ENCODE measurements at places on chromosomes 12 and 14.

DNA sequence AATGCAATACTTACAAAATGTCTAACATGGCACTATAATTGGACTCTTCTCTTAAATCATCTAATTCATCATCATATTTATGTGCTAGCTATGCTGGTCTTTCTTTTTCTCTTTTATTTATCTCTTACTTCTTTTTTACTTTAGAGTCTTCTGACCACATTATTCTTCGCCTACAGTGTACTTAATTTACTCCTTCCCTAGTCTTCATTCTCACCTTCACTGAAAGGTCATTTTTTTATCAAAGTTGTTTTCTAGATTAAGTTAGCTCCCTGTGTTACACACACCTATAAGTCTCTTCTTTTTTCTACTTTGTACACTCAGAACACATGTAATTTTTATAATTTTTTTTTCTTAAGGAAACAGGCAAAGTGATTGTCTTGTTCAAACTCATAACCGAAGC, 1351.2 kb downstream of the FSCB start:
- no peak for DNase-seq

DNA sequence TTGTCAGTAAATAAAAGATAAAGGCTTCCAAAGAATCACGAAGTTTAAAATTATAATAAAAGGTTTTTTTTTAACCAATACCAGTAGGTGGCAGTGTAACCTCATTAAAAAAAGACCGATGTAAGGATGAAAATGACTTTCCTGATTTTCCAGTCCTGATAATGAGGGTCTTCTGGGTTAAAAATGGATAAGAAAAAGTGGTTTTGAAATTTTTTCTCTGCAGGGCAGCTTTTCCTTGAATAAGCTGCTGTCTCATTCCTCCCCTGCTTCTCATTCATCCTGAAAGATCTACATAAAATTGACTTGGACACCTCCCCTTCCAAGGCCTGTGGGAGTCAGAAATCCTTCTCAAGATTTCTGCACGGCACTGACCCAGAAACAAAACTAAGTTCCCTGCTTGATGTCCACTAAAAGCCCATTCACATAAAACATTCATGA, 58.9 kb upstream of the FBXO33 start:
- peak; percentile 74 for DNase-seq

DNA sequence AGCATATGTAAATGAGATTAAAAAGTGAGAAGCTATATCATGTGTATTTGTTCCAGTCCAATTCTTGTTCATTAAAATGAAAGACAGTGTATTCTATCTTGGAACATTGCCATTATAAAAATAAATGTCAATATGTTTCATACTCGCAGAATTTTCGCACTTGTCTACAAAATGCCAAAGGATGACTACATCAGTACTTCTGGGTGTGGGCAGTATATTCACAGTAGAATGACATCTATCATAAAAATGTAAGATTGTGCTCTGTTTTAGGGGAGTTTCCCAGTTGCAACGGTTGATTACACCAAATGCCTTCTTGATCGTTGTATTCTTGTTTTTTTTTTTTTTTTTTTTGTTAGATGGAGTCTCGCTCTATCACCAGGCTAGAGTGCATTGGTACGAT, 292.3 kb upstream of the E2F7 start:
- DNase-seq = no peak

- DNase-seq = no peak
These were observed 47.3 kb upstream of the MED13L start for GRCh38 chr12:116324654-116325335.

- DNase-seq = no peak
These were observed 351.4 kb upstream of the ATP2B1 start for GRCh38 chr12:90060031-90060430.
